Activated T-helper 1 cell treated with anti-CD3 and anti-CD28 coated beads, Interleukin-2, amount 50 U/mL, for 16 hours (primary cell): ENCODE measurements at places on chromosomes 4 and X.

DNA sequence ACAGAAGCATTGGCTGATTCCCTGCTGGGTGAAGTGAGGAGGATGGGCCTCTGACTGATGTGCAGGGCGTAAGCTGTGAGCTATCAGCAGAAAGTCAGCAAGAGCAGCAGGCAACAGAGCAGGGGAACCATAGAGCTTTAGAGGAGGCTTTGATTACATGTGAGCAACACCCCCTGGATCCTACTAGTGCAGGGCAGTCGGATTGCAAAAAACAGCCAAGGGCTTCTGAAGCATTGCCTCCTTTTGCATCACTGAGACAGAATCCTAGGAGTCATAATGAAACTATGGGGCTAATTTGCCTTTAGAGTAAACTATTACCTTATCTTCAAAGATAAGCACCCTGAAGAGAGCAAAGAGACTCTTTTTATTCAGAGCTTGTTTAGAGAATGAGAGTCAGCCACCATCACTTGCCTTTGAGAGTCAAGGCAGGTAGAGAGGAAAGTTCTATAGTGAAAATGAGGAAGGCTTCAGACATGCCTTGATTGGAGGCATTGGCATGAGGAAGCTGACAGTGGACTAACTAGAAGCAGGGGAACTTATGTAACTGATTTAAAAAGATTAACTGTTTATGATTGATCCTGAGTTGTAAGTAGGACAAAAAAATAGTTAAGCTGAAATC is 420.3 kb downstream of the PDHA2 start:
- DNase-seq = no peak

- DNase-seq = no peak
These were observed 496.9 kb upstream of the DIPK2B start for GRCh38 chrX:45697591-45697990.

DNA sequence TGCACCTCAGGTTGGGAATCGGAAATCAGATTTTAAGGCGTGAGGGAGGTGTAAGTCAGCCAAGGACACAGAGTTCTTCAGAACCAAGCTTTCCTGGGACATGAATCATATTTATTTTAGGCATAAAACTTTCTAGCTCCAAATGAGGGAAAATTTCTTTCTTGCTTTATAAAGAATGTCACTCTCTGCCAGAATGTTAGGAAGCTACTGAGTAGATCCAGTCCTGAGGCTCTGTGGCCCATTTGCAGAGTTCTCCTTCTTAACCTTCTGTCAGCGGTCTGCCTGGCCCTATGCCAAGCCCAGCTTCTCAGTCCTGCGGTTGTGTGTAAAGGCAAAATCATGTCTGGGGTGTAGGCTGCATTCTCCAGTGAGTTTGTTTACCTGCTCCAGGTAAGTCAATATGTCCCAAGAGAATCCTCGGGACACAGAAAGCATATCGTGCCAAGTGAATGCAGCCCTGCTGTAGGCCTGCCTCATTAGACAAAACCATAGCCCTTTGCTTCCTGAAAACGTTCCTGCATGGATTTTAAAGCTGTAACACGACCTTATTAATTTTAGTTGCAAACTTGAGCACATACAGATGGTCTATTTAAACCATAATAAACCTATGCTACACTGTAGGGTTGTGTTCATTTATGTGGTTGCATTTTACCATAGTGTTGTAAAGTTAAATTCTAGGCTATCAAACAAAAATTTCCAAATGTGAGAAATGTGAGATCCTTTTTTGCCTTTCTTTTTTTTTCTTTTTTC is 29.2 kb upstream of the CCNI start:
- DNase-seq = no peak

DNA sequence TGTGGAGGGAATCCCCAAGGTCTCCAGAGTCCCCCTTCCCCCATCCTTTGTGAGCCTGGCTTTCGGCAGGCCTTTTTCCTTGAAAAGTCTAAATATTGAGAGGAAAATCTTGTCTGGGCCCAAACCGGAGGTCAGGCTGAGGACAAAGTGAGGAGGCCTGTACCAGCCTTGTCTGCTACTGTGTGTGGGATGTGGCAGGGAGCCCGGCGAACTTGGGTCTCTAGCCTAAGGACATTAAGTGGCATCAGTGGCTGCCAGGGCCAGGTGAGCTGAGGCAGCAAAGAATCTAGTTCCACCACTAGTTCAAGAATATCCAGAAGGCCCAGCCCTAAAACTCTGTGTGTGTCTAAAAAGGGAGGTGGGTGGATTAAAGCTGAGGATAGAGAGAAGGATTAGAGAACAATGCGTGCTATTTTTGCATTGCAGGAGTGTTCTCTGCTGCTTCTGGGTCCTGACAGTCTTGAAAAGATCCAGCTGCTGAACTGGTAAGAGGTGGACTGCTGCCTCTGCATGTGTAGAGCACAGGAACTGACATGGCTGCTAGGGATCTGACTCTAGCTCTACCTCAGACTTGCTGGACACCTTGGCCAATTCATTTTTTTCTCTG is 1.2 kb upstream of the AMER1 start:
- DNase-seq = no peak

DNA sequence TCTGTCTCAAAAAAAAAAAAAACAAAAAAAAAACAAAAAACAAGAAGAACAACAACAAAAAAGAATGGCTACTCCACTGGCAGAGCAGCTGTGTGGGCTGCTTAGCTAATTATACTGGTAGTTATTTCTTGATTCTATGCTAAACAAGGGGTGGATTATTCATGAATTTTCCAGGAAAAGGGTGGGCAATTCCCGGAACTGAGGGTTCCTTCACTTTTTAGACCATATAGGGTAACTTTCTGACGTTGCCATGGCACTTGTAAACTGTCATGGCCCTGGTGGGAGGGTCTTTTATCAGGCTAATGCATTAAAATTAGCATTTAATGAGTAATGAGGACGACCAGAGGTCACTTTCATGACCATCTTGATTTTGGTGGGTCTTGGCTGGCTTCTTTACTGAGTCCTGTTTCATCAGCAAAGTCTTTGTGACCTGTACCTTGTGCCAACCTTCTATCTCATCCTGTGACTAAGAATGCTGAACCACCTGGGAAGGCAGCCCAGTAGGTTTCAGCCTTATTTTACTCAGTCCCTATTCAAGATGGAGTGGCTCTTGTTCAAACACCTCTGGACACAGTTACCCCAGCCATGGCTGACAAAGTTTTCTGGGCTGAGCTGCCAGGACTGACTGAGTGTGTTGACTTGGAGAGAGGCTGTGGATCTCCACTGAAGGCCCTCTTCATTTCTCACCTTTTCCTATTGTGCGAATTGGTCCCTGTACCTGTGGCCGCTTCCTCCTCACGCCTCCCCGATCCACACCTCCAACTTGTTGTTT is 1.3 kb upstream of the OCIAD2 start:
- DNase-seq = no peak

DNA sequence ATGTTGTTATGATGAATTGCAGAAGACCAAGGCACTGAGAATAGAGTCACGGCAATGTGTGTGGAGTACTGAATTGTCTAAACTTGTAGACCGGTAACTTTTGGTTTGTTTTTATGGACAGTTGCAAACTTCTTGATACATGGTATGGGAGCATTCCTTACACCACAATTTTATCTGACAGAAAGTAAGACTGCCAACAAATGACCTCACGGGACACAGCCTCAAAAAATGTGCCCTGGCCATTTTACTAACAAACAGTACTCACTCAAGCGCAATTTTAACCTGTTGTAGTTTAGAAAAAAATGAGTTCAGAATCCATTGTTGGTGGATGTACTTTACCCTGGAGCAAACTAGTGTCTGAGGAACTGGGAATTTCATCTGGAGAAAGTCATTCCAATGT is 321.2 kb downstream of the CAMK2D start:
- DNase-seq = no peak

DNA sequence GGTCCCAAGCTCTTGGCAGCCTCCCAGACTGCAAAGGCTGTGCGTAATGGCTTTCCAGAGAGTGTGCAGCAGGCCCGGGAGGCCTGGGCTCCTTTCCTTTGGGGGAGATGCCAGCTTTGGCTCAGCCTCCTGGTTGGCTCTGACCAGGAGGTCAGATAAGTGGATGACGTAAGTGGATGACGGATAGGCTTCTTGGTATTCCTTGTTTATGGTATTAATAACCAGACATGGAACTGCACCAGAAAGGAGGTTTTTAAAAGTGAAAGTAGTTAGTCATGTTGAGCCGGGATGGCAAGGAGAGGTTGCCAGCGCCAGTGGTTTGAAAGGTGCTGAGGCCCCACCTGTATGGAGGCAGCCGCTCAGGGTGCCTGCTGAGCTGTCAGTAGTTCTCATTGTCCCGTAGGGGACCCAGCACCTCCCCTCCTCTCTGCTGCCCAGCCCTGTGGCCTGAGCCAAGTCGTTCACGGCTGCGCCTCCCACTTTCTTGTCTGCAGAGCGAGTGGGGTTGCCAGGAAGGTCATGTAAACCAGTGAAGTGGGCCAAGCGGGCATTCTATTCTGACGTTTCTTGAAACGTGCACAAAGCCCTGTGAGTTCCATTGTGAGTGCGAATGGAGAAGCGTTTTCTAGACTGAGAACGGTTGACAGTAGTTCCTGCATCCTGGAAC is 28.7 kb upstream of the STOX2 start:
- no peak for DNase-seq

- DNase-seq = no peak
These were observed 81.3 kb downstream of the SLC2A9 start for GRCh38 chr4:9940041-9940440.
